HTR-8/SVneo (cell line): ENCODE measurements at places on chromosomes 2 and 18.

- no peak for DNase-seq
Measured at GRCh38 chr2:173149491-173149890, 73.8 kb downstream of the MAP3K20 start.

DNA sequence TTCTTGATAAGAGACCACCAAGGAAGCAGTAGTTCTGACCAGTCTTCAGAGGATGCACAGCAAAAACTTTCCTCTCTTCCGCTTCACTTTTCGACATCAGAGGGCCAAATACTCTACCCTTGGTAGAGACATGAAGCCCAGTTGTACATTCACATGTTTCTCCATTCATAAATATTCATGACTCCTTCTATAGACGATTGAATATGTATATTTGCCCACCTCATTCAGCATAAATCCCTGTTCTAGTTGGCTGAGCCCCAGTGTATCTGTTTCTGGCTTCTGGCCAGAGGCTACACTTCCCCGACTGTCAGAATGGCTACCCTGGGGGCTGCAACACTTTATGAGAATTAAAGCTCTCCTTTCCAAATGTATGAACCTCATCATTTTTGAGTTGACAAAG, 258.5 kb downstream of the ASXL3 start:
- DNase-seq, result no peak

GRCh38 chr2:120235681-120236080, 12.5 kb upstream of the TMEM185B start:
- DNase-seq, result no peak

GRCh38 chr2:170322140-170322766, 144.3 kb downstream of the MYO3B start:
- DNase-seq, result no peak

DNA sequence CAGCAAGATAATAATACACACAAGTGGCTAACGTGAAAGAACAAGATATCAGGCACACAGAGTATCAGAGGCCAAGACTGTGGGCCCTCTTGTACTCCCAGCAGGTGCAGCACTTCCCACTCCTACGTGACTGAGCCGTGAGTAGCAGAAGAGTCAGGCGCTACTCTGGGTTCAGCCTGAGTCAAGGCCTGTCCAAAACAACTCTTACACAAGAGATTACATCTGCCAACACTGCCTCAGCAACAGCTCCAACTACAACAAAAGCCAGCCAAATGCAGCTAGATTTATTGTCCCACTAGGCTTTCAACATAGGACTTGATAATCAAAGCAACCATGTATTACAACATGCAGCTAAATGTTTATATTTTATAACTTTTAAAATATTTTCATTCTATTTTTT, 56.2 kb downstream of the ITSN2 start:
- DNase-seq, result no peak
